ENCODE measurements at places on chromosomes 16 and 17. TPM values are rescaled to one million over a fixed set of nuclear protein-coding genes. Genes with fewer than 3 reads are reported as not detected.

GRCh38 chr17:66954632-66955031 is 9.9 kb upstream of the CACNG4 start:
- DNase-seq: no peak

DNA sequence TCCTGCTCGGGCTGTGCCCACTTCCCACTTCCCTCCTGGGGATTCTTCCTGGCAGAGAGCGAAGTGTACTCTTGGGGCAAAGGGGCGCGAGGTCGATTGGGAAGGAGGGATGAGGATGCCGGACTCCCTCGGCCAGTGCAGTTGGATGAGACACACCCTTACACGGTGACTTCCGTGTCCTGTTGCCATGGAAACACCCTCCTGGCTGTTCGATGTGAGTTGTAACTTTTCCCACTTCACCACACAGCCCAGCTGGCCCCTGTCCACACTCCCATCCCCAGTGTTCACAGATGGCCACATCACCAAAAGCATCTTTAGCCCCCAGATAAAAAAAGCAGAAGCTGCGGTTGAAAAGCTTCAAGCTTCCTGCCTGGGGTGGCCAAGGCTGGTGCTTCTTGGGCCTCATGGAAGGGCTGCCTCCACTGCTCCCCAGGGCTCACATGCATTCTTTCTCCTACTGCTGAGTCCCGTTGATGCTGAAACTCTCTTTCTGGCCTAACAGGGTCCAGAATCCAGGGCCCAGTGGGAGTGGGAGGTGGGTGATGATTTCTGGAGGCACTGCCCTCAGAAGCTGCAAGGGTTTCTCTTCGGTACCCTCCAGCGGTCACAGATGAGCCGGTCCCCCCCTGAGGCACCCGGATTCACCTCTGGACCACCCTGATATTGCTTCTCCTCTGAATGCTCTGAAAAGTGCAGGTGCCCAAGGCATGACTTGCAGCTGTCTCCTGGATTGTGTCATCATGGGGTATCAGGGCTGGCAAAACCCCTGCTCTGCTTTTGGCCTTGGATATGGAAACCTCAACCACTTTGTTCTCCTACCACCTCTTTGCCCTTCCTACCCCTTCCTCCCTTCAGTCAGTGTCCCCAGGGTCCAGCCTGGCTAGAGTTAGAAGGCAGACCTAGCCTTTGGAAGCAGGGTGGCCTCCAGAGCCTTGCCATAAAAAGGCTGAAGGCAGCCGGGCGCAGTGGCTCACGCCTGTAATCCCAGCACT is 2.2 kb upstream of the TRAF4 start:
- DNase-seq: no peak

DNA sequence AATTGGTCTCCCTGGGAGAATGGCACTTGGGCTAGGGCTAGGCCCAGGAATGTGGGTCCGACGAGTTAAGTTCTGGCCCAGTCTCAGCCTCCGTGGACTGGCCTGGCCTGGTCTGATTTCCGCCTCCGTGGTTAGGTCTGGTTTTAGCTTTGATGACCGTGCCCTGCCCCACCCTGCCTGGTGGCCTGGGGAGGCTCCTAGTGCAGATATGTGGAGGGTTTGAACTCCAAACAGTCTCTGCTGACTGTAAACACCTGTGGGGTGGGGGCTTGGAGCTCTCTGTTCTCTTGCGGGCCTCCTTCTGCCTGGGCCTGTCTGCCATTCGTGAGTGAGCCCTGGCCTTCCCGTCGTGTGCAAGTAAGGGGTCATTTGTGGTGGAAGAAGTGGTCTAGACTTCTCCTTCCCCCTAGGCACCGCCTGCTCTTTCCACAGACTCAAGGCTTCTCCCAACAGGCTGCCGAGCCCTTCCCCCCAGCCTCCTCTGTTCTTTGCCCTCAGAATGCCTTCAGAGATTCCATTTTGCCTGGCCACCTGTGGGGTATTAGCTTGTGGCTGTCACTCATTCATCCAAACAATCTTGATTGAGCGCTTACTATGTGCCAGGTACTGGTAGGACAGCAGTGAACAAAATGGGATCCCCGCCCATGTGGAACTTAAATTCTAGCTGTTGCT is 1.6 kb downstream of the ATP6V0C start:
- peak; percentile 19 for DNase-seq

DNA sequence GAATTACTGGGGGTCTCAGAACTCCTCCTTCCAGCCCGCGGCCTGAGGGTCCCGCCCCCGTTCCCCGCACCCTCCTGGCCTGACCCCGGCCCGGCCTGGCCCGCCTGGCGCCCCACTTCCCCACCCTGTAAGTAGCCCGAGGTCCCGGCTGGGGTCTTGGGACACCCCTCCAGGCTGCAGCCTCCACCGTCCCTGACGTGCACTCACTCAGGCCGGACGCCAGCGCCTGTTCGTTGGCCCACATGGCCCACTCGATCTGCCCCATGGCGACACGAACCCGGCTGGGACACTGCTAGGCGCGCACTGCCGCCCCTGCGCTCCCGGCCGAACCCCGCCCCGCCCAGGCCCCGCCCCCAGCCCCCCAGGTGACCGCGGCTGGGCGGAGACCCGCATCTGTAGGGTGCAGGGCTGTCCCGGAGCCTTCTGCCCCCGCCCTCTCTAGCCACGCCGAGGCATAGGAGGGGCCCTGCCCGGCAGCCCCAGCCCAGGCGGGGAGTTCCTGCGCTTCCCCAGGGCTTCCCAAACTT is at the start of gene CYBA:
Gene CYBA (minus strand): TSS at position 305 of the 527 bp plus-strand sequence. CDS start 40 bp downstream, at position 265.
- peak; percentile 77 for DNase-seq

- peak; percentile 32 for DNase-seq
Measured at GRCh38 chr17:13320046-13320785, 281.5 kb downstream of the HS3ST3A1 start.

GRCh38 chr16:53509906-53510703 is 7.1 kb upstream of the AKTIP start:
- DNase-seq: peak; percentile 74

Gene CA7
- not detected for total RNA-seq

Gene ARHGDIG
- 13.0 TPM for total RNA-seq
